Activated T-cell treated with anti-CD3 and anti-CD28 coated beads, Interleukin-2, amount 50 U/mL, for 72 hours (primary cell): ENCODE measurements at places on chromosomes 1 and 21.
A peak's percentile ranks its signal among the peaks of the same experiment; 100 is the strongest.

DNA sequence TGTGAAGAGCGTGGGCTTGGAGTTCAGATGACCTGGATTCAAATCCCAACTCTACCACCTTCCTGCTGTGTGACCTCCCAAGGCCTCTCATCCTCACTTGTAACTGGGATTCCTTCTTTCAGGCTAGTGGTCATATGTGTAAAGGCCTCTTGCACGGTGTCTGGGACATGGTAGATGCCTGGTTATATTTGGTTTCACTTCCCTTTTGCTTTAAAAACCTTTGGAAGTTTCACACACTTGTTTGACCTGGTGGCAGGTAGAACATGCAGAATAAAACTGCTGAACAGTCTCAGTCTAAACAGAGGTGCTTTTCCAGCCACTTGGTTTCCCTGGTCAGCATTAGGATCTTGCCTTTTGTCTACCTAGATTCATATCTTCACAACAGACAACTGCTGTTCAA is 37.0 kb upstream of the RCAN3 start:
- peaks cover 26% of the 10 kb centered on the region for H3K4me1 ChIP-seq
- DNase-seq: no peak
- peaks cover 40% of the 10 kb centered on the region for H3K36me3 ChIP-seq
- no peak overlapping the region for H3K27ac ChIP-seq
- no peaks in the 10 kb centered on the region for H3K27me3 ChIP-seq
- H3K4me3 ChIP-seq: no peak overlapping the region

- peaks cover 14% of the 10 kb centered on the region for H3K27me3 ChIP-seq
- H3K36me3 ChIP-seq: no peaks in the 10 kb centered on the region
- no peak overlapping the region for H3K27ac ChIP-seq
- no peaks in the 10 kb centered on the region for H3K4me1 ChIP-seq
- H3K4me3 ChIP-seq: no peak overlapping the region
Measured at GRCh38 chr1:111818546-111818945, 62.8 kb downstream of the DDX20 start.

GRCh38 chr1:169160845-169161495 is 54.5 kb downstream of the ATP1B1 start:
- no peaks in the 10 kb centered on the region for H3K27me3 ChIP-seq
- H3K4me3 ChIP-seq: no peak overlapping the region
- no peak for DNase-seq
- H3K4me1 ChIP-seq: peaks cover 13% of the 10 kb centered on the region

- H3K36me3 ChIP-seq: peaks cover 9% of the 10 kb centered on the region
- peaks cover 56% of the 10 kb centered on the region for H3K27me3 ChIP-seq
- H3K27ac ChIP-seq: no peak overlapping the region
- no peak overlapping the region for H3K4me3 ChIP-seq
- peaks cover 11% of the 10 kb centered on the region for H3K4me1 ChIP-seq
- peak; percentile 6 for DNase-seq
Measured at GRCh38 chr1:152141971-152142584, 16.9 kb downstream of the RPTN start.

DNA sequence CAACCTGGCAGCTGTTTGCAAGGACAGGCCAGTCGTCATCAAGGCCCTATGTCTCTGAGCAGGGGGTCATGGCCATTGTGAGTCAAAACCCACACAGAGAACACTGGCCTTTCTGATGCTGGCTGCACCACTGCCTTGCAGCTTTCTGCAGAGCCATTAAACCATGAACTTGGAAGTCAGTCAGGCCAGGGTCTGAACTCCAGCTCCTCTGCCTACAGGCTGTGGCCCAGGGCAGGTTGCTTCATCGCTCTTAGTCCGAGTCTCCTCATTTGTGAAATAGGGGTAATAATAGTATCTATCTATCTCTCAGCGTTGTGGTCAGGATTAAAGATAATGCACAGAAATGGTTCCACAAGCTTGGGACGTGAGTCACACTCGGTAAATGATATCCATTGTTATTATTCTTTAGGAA is 35.8 kb upstream of the HIVEP3 start:
- H3K4me3 ChIP-seq: no peak overlapping the region
- no peaks in the 10 kb centered on the region for H3K27me3 ChIP-seq
- H3K4me1 ChIP-seq: peaks cover 47% of the 10 kb centered on the region
- H3K36me3 ChIP-seq: peaks cover 30% of the 10 kb centered on the region
- H3K27ac ChIP-seq: peak overlapping the region; percentile 6
- no peak for DNase-seq

DNA sequence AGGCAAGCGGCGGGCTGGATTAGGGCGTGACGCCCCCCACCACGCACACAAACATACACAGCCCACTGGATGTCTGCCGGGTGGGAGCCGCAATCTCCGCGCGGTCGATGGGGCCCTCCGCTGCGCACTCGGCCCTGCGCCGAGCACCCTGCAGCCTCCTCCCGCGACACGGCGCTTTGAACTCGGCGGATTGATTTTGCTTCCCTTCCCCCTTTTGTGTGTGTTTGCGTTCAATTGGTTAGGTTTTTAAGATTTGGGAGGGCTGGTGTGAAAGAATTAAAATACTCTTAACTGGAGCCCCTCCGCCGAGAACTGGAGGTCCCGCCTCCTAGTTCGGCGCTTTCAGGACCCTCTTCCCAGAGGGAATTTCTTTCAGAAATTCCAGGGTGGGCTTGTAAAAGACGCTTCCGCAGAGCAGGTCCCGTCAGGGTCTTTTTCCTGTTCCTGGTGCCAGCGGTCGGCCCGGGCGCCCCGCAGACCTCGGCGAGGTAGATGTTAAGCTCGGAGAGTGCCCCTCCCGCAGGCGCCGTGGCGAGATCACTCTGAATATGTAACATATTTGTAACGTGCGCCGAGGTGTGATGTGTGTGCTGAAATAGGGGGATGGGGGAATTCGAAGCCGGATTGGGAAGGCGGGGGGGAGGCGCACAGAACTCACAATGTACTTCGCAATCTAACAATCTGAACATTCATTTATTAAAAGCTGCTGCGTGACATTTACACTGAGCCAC is 8.0 kb upstream of the BARHL2 start:
- peak overlapping the region; percentile 63 for H3K4me3 ChIP-seq
- peak overlapping the region; percentile 70 for H3K27ac ChIP-seq
- peaks cover 71% of the 10 kb centered on the region for H3K4me1 ChIP-seq
- no peak for DNase-seq
- H3K36me3 ChIP-seq: peaks cover 7% of the 10 kb centered on the region

- H3K4me3 ChIP-seq: no peak overlapping the region
- no peaks in the 10 kb centered on the region for H3K36me3 ChIP-seq
- DNase-seq: no peak
- H3K27me3 ChIP-seq: no peaks in the 10 kb centered on the region
- H3K4me1 ChIP-seq: peaks cover 37% of the 10 kb centered on the region
- no peak overlapping the region for H3K27ac ChIP-seq
Measured at GRCh38 chr1:224737353-224737727, 121.2 kb downstream of the CNIH3 start.

GRCh38 chr21:39345440-39345839 is 3.4 kb downstream of the HMGN1 start:
- H3K4me1 ChIP-seq: peaks cover 36% of the 10 kb centered on the region
- DNase-seq: no peak
- peak overlapping the region; percentile 16 for H3K4me3 ChIP-seq
- no peaks in the 10 kb centered on the region for H3K27me3 ChIP-seq
- H3K27ac ChIP-seq: peak overlapping the region; percentile 95

GRCh38 chr1:27235827-27236226 is 1.4 kb downstream of the WDTC1 start:
- H3K27ac ChIP-seq: peak overlapping the region; percentile 74
- H3K4me3 ChIP-seq: peak overlapping the region; percentile 92
- H3K36me3 ChIP-seq: peaks cover 7% of the 10 kb centered on the region

- no peaks in the 10 kb centered on the region for H3K36me3 ChIP-seq
- no peak for DNase-seq
- H3K27ac ChIP-seq: no peak overlapping the region
- H3K4me1 ChIP-seq: peaks cover 20% of the 10 kb centered on the region
- no peak overlapping the region for H3K4me3 ChIP-seq
Measured at GRCh38 chr1:211601159-211601558, 22.2 kb upstream of the SLC30A1 start.

DNA sequence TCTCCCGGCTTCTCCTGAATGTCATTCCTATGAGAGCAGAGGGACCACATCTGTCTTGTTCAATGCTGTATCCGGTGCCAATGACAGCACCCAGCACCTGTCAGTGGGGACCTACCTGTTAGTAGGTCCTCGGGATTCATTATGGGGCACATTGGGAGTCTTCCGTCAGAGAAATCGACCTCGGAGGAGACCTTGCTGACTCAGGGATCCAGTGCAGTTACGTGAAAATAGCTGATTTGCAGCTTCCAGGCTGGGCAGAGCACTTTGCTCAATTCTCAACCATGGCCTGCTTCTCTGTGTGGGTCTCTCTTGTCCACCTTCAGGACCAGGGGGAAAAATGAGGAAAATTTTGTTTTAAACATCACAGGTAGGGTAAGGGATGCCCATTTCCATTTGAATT is 130.2 kb downstream of the PRDM2 start:
- H3K4me1 ChIP-seq: no peaks in the 10 kb centered on the region
- no peaks in the 10 kb centered on the region for H3K36me3 ChIP-seq
- H3K27me3 ChIP-seq: peaks cover 7% of the 10 kb centered on the region
- no peak overlapping the region for H3K4me3 ChIP-seq
- H3K27ac ChIP-seq: no peak overlapping the region

GRCh38 chr1:236407059-236407458 is 13.0 kb downstream of the EDARADD start:
- H3K4me1 ChIP-seq: no peaks in the 10 kb centered on the region
- H3K27me3 ChIP-seq: peaks cover 7% of the 10 kb centered on the region
- no peaks in the 10 kb centered on the region for H3K36me3 ChIP-seq
- no peak overlapping the region for H3K4me3 ChIP-seq
- no peak for DNase-seq

DNA sequence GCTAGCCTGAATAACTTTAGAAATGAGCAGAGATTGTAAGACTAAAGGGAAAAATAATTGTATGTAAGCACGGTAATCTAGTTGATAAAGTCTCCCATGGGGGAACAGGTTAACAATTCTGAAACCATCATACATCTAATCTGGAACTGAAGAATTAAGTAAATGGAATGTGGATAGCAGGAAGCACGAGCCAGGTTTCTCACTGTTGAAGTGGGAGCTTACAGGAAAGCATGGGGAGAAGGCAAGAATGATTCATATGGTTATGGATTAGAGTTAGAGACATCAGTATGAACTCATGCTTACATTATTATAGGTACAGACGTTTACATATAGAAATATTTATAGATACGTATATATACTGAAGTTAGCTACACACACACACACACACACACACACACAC is 83.0 kb downstream of the LEPR start:
- H3K36me3 ChIP-seq: no peaks in the 10 kb centered on the region
- H3K4me3 ChIP-seq: no peak overlapping the region
- H3K27ac ChIP-seq: no peak overlapping the region

- no peaks in the 10 kb centered on the region for H3K36me3 ChIP-seq
- no peak overlapping the region for H3K4me3 ChIP-seq
- H3K27me3 ChIP-seq: no peaks in the 10 kb centered on the region
- H3K4me1 ChIP-seq: peaks cover 19% of the 10 kb centered on the region
- no peak overlapping the region for H3K27ac ChIP-seq
Measured at GRCh38 chr1:224513787-224514209, 79.2 kb upstream of the WDR26 start.

DNA sequence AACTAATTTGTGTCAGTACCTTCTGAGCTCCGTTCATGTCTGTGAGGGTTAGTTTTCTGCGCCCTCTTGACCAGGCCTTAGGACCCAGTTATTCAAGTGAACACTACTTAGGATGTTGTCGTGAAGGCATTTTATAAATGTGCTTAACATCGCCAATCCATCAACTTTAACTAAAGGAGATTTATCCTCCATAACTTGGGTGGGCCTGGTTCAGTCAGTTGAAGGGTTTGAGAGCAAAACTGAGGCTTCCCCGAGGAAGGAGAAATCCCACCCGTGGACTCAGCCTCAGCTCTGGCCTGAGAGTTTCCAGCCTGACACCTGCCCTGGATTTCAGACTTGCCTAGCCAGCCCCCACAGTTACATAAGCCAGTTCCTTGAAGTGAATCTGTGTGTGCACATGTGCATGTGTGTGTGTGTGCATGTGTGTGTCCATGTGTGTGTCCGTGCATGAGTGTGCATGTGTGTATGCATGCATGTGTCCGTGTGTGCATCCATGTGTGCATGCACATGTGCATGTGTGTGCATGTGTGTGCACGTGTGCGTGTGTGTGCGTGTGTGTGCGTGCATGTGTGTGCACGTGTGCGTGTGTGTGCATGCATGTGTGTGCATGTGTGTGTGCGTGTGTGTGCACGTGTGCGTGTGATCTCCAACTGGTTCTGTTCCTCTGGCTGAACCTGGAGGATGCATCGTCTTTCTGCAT is 62.1 kb upstream of the PDE9A start:
- no peaks in the 10 kb centered on the region for H3K27me3 ChIP-seq
- H3K27ac ChIP-seq: no peak overlapping the region
- peak overlapping the region; percentile 18 for H3K4me3 ChIP-seq
- no peak for DNase-seq
- no peaks in the 10 kb centered on the region for H3K36me3 ChIP-seq
- peaks cover 20% of the 10 kb centered on the region for H3K4me1 ChIP-seq

DNA sequence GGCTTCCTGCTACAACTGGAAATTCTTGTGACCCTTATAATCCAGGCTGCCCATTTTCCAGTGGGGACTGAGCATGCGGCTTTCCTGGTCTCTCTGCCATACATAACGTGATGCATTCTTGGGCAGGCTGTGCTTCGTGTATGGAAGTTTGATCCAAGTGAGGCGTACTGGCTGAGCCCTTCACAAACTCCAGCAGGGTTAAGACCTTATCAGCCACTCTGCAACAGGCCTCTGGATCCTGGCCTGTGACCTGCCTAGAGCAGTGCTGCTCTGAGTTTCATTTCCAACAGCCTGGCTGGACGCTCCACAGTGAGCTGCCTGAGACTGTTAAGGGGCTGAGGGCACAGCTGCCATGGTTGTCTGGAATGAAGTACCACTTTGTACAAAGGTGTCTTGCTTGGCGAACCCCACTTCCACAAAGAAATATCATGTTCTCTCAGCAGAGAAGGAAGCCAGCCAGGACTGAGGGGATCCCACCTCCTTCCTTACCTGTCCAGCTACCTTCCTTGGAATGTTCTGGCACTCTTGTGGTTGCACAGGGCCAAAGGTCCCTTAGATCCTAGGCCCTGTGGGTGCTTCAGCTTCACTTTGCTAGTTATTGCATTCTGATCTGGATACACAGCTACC is 28.5 kb upstream of the XPR1 start:
- H3K27ac ChIP-seq: no peak overlapping the region
- no peaks in the 10 kb centered on the region for H3K36me3 ChIP-seq
- H3K27me3 ChIP-seq: no peaks in the 10 kb centered on the region
- no peak for DNase-seq
- no peaks in the 10 kb centered on the region for H3K4me1 ChIP-seq

GRCh38 chr1:239930686-239931262 is 160.9 kb upstream of the FMN2 start:
- no peak overlapping the region for H3K4me3 ChIP-seq
- DNase-seq: no peak
- no peaks in the 10 kb centered on the region for H3K36me3 ChIP-seq
- no peak overlapping the region for H3K27ac ChIP-seq
- H3K27me3 ChIP-seq: no peaks in the 10 kb centered on the region

GRCh38 chr1:107474877-107475612 is 334.2 kb downstream of the NTNG1 start:
- peaks cover 55% of the 10 kb centered on the region for H3K27me3 ChIP-seq
- H3K27ac ChIP-seq: no peak overlapping the region
- H3K36me3 ChIP-seq: no peaks in the 10 kb centered on the region
- H3K4me3 ChIP-seq: no peak overlapping the region
- DNase-seq: no peak

- H3K4me1 ChIP-seq: no peaks in the 10 kb centered on the region
- peaks cover 6% of the 10 kb centered on the region for H3K27me3 ChIP-seq
- DNase-seq: no peak
- H3K4me3 ChIP-seq: no peak overlapping the region
- no peak overlapping the region for H3K27ac ChIP-seq
Measured at GRCh38 chr1:210072129-210072528, 134.1 kb downstream of the SYT14 start.
